Activated naive CD4-positive, alpha-beta T cell treated with anti-CD3 and anti-CD28 coated beads, Interleukin-2, amount 50 U/mL, for 72 hours (primary cell): ENCODE measurements at places on chromosomes 5 and 9. TPM values are rescaled to one million over a fixed set of nuclear protein-coding genes. Genes with fewer than 3 reads are reported as not detected.

DNA sequence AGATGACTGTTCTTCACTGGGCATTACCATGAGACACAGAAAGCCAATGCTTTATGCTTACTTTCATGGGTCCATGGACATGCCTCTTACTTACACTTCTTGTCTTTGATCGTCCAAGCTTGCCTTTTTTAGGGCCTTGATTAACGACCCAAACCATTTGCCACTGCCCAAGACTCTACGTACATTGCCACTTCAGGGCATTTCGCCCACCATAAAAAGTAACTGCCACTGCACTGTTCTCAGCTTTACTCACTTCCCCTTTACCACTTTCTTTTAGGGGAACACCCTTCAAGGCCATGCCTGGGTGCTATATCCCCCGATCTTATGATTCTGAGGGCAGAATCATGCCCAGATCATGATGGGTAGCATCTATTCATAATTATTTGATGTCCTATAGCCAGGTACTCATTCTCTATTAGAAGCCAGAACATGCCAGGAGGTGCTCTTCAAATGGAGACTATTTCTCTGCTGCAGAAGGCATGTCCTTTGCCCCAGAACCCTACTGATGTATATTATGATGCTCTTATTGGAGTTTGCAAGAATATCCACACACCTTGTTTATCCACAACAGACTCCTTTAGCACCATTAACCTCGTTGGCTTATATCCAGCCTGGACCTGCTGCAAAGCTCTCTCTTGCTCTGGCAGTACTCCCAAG lies 64.1 kb upstream of the RAD23B start:
- DNase-seq = no peak

- DNase-seq = no peak
These were observed 30.8 kb downstream of the TJP2 start for GRCh38 chr9:69204849-69205248.

DNA sequence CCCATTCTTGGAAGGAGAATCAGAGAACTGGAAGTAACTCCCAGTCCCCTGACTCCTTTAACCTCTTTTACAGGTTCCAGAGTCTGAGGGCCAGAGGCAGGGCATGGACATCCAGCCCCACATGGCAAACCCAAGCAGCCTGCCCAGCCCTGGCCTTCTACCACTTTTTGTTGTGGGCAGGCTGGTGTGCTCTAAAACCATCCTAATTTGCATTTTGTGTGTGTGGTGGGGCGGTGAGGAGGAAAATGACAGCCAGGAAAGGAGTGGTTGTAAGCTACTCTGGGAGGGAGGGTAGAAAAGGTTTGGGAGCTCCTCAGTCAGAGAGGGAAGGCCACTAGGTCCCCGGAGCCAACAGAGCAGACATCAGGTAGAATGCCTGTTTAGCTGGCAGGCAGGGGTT lies 90.6 kb downstream of the PSD2 start:
- no peak for DNase-seq

GRCh38 chr5:159424123-159424522 lies 93.8 kb upstream of the IL12B start:
- no peak for DNase-seq

- peak; percentile 61 for DNase-seq
These were observed 16.9 kb upstream of the FBP1 start for GRCh38 chr9:94656200-94656599.

MRPL22 gene
- total RNA-seq = 120 TPM

MYOT gene
- not detected for total RNA-seq

CXCL14 gene
- not detected for total RNA-seq

SMC2 gene
- 80.7 TPM for total RNA-seq

RASEF gene
- not detected for total RNA-seq

KCNN2 gene
- not detected for total RNA-seq

PCDHGA1 gene
- not detected for total RNA-seq
